DMS79 treated with DMSO at 0.1 percent for 48 hours (cell line): ENCODE measurements at places on chromosomes 12 and 14.

DNA sequence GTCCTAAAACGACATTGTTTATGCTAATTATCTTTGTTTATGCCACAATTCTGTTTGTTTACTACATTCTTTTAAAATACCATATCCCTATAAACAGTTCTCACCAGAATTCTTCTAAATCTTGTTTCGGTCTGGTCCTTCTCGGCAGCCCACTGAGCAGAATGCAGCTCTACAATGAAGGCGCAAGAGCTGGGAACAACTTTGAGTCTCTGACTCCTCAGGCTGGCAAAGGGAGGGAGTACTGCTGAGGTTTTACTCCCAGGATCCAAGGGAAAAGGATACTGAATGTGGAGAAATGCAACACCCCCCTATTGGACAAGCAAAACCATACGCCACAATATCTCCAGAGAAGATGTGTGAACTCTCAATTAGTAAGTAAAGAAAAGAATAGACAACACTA, 5.4 kb downstream of the SOX5 start:
- no peak for DNase-seq

- DNase-seq = no peak
Measured at GRCh38 chr12:64027311-64027710, 182.8 kb downstream of the SRGAP1 start.

DNA sequence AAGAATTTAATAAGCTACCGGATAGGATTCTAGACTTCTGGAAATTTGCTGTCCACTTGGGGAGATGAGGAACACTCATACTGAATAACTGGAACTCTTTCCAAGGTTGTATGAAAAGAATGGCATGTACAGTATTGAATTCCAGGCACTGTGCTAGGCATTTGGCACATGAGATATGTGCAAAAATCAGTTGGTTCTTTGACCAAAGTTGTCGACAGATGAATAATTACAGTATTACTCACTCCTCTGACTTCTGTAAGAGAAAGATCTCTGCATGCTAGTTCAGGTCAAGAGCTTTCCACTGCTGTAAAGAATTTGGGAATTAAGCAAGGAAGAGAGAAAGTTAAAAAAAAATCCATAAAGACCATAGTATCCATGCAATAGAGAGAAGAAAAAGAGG, 764.7 kb downstream of the BCL11B start:
- DNase-seq = no peak

GRCh38 chr14:105047283-105048016, 17.8 kb downstream of the GPR132 start:
- no peak for DNase-seq

DNA sequence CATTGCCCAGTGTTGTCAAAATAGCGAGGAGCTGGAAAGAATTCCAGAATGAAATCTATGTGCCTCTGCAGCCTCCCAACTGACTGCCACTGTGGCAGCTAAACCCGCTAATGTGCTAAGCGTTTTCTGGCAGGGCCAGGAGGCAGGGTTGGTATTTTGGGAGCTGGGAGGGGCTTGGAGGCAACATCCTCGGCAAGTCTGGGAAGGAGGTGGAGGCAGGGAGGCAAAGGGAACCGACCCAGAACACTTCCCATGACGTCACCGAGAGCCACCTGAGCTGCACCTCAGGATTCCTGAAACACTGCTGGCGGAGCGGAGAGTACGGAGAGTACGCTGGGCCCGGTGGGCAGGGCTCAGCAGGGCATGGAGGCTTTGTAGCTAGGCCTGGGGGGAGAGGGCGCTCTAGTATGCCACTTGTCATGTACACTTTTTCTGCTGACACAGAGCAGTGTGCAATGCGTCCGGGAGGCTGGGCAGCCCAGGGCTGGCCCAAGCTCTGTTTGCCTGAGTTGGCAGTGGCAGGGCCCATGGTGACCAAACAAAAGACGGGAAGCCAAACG, 81.5 kb downstream of the DPF3 start:
- DNase-seq = no peak
